ENCODE measurements at places on chromosomes 6 and 20. TPM values are rescaled to one million over a fixed set of nuclear protein-coding genes. Genes with fewer than 3 reads are reported as not detected.

BLCAP gene
- 53.5 TPM for total RNA-seq

AIG1 gene
- total RNA-seq = 25.2 TPM

SNAP91 gene
- total RNA-seq = 0.46 TPM

APCDD1L gene
- not detected for total RNA-seq

ABCC10 gene
- 7.3 TPM for total RNA-seq

DEF6 gene
- 0.05 TPM for total RNA-seq

CDH26 gene
- total RNA-seq = 0.10 TPM

BNIP5 gene
- not detected for total RNA-seq

EPPIN gene
- total RNA-seq = not detected

POM121L2 gene
- not detected for total RNA-seq

GJA1 gene
- total RNA-seq = 50.3 TPM

HLA-DRB1 gene
- not detected for total RNA-seq

OVOL2 gene
- total RNA-seq = 0.21 TPM

ARMH2 gene
- not detected for total RNA-seq

HLA-B gene
- 32.4 TPM for total RNA-seq

NANP gene
- total RNA-seq = 8.5 TPM
